ENCODE measurements at places on chromosomes 5 and 9.

- DNase-seq: no peak
Measured at GRCh38 chr9:78668148-78668832, 371.4 kb downstream of the PSAT1 start.

- no peak for DNase-seq
Measured at GRCh38 chr5:111859533-111860270, 102.7 kb upstream of the NREP start.

- no peak for DNase-seq
Measured at GRCh38 chr5:34660444-34660843, 4.3 kb downstream of the RAI14 start.

GRCh38 chr5:121105921-121106320, 641.8 kb downstream of the PRR16 start:
- DNase-seq: no peak

GRCh38 chr5:65611524-65611923, 12.6 kb downstream of the TRIM23 start:
- DNase-seq: no peak

DNA sequence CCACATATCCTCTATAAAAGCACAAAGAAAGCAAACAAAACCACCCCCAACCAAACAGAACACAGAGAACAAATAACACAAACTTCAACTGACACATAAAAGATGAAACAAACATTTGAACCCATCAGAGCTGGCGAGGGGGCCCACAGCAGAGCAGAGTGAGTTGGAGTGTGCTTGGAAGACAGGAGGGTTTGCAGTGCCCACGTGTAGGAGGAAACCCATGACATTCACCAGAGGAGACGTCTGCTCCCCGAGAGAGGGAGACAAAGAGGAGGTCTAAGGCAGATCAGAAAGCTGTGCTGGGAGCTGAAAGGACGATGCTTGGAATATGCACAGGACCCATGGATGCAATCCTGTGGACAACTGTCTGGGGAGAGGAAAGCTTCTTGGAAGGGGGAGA, 27.0 kb downstream of the MRPL36 start:
- DNase-seq: no peak

DNA sequence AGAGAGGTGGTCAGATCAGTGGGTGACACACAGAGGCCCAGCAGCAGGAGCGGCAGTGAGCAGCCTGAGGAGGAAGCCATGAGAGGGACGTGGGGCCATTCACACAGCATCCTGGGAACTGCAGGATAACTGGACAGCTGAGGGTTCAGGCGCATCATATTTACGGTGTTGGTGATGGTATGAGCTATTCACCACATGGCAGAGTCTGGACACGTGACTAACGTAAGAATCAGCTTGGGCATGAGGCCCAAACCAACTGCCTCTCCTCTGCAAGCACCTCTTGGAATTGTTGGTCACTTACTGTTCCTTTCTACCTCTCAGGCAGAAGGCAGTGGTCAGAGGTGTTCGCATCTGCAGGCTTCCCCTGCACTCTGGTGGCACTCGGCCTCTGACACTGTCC, 141.1 kb downstream of the ENTREP1 start:
- DNase-seq: no peak

Measured in CD8-positive, alpha-beta memory T cell (primary cell).